Calu3 (cell line): ENCODE measurements at places on chromosomes 3 and 15. TPM values are rescaled to one million over a fixed set of nuclear protein-coding genes. Genes with fewer than 3 reads are reported as not detected.
A peak's percentile ranks its signal among the peaks of the same experiment; 100 is the strongest.

DNA sequence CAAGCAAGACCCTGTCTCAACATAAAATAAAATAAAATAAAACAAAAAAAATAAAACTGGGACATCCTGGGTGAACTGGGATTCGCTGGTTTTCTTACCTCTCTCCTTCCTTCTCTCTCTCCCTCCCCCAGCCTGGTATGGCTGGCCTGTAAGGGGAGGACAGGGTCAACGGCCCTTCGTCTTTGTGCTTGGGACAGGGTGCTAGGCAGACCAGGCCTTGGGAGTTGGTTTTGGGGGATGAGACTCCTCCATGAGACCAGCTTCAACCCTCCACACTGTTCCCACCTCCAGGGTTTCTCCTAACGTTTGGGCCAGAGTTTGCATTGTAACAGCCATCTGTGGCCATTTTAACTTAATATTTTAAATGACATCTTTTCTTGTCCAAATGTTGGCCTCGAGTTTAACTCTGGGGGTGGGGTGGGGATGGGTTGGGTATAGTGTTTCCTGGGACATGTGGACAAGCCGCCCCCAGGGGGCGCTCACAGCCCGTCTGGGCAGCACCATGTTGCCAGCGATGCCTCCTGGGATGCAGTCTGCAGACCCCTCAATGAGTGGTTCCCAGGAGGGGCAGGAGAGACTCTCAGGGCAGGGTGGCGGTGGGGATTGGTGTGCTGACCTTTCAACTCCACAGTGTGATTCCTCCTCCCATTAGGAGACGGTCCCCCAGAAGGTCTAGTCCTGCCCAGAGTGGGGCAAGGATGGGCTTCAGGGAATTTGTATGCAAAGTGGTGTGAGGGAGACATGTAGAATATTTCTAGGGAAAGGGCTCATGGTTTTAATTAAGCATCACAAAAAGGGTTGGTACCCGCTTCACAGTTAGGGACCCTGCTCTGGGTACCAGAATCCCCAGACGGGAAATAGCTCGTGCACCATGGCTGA, 37.7 kb upstream of the LCTL start:
- DNase-seq, result peak; percentile 82

- DNase-seq, result peak; percentile 73
Observed at GRCh38 chr3:64224826-64225610, at the start of gene PRICKLE2. TSS of gene PRICKLE2 (minus strand) at chr3:64225466. CDS start at chr3:64198927, 26,539 bp downstream.

GRCh38 chr3:147521646-147522045, 112.5 kb downstream of the ZIC1 start:
- no peak for DNase-seq

DNA sequence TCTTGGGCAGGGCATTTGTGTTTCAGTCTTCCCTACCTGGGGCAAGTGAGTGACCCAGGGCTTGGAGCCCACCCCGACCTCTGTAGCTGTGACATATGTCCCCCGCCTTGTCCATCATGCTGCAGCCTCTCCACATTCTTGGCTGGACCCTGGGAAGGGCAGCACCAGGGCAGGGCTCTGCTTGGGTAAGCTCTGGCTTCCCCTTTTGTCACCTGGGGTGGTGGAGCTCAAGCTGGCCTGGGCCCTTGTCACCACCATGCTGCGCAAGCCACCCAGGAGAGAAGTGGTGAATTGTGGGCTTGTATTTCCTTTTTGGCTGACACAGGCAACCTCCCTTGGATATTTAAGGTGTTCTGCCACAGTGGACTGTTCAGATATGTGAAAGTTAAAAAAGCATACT, 29.3 kb downstream of the SPSB4 start:
- DNase-seq, result no peak

GRCh38 chr15:61118885-61119284, 110.2 kb downstream of the RORA start:
- DNase-seq, result no peak

- peak; percentile 20 for DNase-seq
Observed at GRCh38 chr3:132117642-132118041, 82.8 kb upstream of the CPNE4 start.

- DNase-seq, result no peak
Observed at GRCh38 chr15:45087513-45087912, 26.5 kb downstream of the DUOX2 start.

- DNase-seq, result no peak
Observed at GRCh38 chr3:10848261-10848660, 32.2 kb downstream of the SLC6A11 start.

GRCh38 chr15:85778107-85778776, 16.5 kb downstream of the KLHL25 start:
- DNase-seq, result no peak

DNA sequence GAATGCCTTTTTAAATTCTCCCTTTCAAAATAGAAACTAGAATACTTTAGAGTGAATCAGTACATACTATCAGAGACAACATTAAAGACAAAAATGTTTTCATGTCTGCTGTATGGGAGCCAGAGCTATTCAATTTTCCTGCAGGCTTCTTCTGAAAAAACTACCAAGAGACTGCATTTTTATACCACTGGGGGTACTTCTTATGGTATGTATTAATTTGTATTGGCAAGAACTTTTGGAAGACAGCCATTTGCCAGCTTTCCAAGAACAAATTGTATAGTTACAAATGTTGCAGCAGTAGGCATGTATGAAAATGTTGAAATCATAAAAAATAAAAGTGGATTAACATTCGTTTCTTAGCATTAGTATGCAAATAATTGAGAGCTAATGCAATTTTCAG, 1010.0 kb upstream of the CADM2 start:
- DNase-seq, result no peak

DNA sequence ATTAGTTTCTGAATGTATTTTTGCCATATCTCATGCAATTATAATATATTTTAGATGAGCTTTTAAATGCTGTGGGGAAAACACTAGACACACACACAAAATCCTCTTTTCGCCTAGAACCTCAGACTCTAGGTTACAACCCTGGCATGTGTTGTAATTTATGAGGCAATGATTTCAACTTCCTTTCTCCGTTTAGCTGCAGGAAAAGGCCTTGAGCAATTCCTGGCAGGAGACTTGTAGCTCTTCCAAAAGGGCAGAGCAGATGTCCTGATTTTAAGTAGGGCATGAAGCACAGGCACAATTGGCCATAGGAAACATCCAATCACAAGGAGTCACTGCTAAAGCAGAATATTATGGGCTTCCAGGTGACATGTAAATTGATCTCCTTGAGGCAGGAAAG, 82.0 kb downstream of the GPR156 start:
- DNase-seq, result no peak

GRCh38 chr15:61084472-61084871, 144.6 kb downstream of the RORA start:
- no peak for DNase-seq

DNA sequence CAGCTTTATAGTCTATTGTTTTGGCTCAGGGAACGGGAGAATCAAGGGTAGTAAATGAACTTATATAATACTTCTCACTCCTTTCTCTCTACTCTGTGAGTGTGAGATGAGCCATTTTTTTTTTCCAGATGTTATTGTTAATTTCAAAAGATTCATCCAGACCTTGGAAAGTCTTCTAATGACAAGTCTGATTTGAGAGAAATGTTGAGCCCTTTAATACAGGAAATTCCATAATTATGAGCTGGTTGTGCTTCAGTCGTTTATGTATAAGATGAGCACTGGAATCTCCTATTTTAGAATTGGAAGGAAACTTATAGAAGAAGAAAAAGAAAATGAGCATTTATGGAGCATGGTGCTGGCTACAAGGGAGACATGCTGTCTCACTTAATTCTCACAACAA, 92.0 kb downstream of the FBN1 start:
- no peak for DNase-seq

DNA sequence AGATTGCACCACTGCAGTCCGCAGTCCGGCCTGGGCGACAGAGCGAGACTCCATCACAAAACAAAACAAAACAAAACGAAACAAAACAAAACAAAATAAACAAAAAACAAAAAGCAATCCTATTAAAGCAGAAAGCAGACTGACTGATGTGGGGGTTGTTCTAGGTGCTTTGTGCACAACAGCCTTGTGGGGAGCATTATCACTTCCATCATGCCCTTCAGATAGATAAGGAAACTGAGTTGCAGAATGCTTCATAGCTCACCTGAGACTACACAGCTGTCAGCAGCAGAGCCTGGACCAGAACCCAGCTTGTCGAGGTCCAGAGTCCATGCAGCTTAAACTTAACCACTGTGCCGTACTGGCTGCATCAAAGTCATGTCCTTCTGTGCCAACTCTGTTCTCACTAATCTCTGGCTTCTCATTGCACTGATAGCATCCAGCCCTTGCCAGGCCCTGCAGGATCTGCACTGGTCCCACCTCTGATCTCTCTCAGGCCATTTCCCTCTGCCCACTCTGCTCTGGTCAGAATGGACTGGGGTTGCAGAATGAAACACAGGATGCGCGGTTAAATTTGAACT, 47.6 kb upstream of the MRPS22 start:
- DNase-seq, result no peak

- no peak for DNase-seq
Observed at GRCh38 chr3:43373560-43373928, 87.2 kb downstream of the SNRK start.

- DNase-seq, result peak; percentile 32
Observed at GRCh38 chr3:155387571-155387970, 94.1 kb upstream of the STRIT1 start.

DNA sequence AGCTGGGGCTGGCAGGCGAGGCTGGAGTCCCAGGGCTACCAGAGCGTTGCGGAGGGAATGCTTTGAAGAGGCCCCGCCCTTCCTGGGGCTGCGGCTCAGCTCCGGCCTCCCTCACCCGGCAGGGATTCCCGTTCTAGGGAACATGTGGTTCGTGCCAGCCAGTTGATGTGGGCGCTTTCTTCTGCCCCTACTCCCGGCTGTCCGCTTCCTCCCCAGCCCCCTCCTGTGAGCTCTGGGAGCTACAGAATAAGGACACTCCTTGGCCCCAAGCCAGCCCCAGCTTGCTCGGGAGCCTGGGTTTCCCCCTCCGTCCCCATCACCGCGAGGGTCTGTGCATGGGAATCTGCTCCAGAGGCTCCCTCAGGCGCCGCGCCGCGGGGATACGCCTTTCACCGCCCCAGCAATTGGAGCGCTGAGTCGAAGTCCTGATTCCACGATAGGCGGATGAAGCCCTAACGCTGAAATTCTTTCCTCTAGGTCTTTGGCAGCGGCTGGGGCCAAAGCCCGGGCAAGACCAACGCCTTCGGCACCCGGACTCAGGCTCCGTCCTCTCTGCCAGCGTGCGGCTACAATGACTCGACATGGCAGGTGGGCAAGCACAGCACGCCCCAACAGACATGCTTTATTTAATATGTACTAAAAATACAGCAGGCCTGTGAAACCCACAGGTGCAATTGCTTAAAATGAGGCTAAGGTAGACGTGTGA, 69.5 kb downstream of the KLF15 start:
- DNase-seq, result peak; percentile 79

GRCh38 chr3:57779666-57780065, 23.6 kb downstream of the SLMAP start:
- no peak for DNase-seq

GRCh38 chr3:32176989-32177701, 61.3 kb upstream of the CMTM8 start:
- peak; percentile 83 for DNase-seq

DNA sequence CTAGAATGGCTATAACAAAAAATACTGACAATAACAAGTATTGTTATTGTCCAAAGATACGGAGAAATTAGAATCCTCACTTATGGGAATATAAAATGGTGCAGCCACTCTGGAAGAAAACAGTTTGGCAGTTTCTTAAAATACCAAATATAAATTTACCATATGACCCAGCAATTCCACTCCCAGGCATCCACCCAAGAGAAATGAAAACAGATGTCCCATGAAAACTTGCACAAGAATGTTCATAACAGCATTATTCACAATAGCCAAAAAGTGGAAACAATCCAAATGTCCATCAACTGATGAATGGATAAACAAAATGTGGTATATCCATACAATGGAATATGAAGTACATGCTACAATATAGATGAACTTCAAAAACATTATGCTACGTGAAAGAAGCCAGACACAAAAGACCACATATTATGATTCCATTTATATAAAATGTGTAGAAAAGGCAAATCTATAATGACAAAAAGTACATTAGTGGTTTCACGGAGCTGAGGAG, 9.4 kb downstream of the AAGAB start:
- DNase-seq, result no peak

GRCh38 chr15:60831540-60831939, 352.6 kb upstream of the ICE2 start:
- no peak for DNase-seq

DNA sequence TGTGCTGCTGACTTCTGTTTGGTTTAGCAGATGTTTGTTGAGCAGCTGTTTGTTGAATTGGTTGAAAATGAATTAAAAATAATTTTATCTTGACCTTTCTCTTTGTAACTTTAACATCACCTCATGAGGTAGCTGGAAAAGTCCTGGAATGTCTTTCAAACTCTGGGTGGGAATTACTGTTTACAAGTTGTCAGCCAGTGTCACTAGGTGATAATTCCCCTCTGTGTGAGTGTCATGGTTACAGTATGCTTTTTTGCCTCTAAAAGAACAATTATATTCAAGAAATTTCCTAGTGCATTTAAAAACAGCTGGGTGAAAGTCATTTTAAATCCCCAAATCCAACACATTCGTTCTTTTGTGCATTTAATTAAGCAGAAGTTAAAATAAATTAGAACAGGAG, 113.2 kb downstream of the PTPRG start:
- no peak for DNase-seq

GRCh38 chr15:55552451-55552850, 35.7 kb downstream of the PYGO1 start:
- no peak for DNase-seq

DNA sequence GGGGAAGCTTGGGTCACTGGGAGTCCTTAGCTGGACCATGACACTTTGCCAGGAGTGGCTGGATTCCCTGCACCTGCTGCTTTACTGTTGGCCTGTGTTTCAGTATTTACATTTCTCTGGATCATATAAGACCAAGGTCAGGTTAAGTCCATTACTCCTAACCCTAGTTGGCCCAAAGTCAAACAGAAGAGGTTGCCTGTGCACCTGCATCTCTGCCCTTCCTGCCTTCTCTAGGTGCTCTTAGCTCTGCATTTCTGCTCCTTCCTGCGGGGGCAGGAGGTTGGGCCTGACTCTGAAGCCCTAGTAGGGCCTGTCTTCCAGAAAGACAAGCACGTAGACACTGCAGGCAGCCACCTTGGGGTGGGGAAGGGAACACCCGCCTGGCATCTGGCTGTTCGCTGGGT, 124.3 kb downstream of the RPLP1 start:
- DNase-seq, result no peak

DNA sequence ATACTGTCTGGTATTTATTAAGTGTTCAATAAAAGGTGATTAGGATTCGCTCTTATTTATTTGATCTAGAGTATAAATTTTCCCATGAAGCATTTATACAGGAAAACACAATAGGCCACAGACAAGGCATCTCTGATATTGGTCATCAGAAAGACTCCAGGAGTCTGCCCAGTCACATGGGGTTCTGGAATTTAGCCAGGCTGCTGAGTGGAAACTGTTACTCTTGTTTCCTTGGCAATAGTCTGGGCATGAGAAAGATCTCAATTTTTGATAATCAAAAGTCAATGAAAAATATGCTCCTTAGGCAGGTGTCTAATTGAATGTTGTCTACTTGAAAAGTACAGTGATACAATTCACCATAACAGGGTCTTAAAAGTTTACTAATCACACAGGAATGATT, 161.2 kb downstream of the FRMD5 start:
- peak; percentile 50 for DNase-seq

The APBA2 gene
- not detected in 2 replicates for total RNA-seq

The ZBTB47 gene
- 6.0 and 7.2 TPM in 2 replicates for total RNA-seq

The EAF2 gene
- 4.7 and 4.9 TPM in 2 replicates for total RNA-seq

The MDFIC2 gene
- not detected in 2 replicates for total RNA-seq

The MRPL3 gene
- total RNA-seq, result 183 and 210 TPM in 2 replicates

The CASR gene
- total RNA-seq, result 2.3 and 5.1 TPM in 2 replicates

The ZMYND10 gene
- total RNA-seq, result 0.44 and 0.71 TPM in 2 replicates

The BFSP2 gene
- total RNA-seq, result not detected in 2 replicates

The CD276 gene
- 83.7 and 84.6 TPM in 2 replicates for total RNA-seq

The RAB5A gene
- 66.7 and 75.4 TPM in 2 replicates for total RNA-seq

The PRICKLE2 gene
- total RNA-seq, result 1.9 and 4.0 TPM in 2 replicates

The CCDC66 gene
- total RNA-seq, result 30.6 and 35.7 TPM in 2 replicates
